Retina (tissue), 1 donor: ENCODE measurements at places on chromosomes 7 and 10.
A peak's percentile ranks its signal among the peaks of the same experiment; 100 is the strongest.

GRCh38 chr7:130227883-130228575 lies 20.4 kb downstream of the SSMEM1 start:
- peak; percentile 25 for DNase-seq

GRCh38 chr7:151009327-151010036 lies 14.8 kb downstream of the ATG9B start:
- no peak for DNase-seq

DNA sequence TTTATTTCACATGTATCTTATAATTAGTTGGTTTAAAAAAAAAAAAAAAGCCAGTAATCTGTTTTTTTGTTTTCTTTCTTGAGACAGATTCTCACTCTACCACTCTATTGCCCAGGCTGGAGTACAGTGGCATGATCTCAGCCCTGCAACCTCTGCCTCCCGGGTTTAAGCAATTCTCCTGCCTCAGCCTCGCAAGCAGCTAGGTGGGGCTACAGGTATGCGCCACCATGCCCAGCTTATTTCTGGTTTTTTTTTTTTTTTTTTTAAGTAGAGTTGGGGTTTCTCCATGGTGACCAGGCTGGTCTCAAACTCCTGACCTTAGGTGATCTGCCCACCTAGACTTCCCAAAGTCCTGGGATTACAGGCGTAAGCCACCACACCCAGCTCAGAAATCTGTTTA lies 34.1 kb upstream of the CAPZA2 start:
- DNase-seq = no peak

DNA sequence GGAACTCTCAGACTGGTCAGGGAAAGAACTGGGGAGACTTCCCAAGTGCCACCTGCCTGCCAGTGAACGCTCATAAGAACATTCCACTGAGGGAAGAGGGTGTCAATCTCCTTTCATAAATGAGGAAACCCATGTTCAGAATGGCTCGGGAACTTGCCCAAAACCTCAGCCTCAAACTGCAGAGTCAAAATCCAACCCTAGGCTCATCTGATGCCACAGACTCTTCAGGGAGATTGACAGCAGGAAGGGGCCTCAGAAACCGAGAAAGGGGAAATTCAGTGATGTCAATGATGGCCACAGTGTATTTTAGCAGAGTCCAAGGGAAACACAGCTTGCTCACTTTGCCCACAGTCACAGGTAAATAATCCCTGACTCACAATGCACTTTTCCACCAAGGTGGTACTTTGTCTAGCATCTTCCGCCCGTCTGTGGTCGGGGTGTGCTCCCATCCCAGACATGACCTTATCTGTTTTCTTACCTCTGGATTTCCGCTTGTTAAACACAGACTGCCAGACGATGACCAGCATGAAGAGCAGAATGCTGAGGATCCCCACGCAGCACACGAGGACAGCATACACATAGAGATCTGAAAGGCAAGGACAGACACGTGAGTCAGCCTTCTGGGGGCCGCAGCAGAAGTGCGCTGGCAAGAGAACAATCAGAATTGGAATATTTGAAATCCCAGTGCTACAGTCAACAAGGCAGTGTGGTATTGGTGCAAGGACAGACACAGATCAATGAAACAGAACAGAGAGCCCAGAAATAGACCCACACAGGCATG lies 38.4 kb downstream of the VSTM4 start:
- no peak for DNase-seq

GRCh38 chr10:91616137-91616536 lies 16.7 kb downstream of the PPP1R3C start:
- no peak for DNase-seq

DNA sequence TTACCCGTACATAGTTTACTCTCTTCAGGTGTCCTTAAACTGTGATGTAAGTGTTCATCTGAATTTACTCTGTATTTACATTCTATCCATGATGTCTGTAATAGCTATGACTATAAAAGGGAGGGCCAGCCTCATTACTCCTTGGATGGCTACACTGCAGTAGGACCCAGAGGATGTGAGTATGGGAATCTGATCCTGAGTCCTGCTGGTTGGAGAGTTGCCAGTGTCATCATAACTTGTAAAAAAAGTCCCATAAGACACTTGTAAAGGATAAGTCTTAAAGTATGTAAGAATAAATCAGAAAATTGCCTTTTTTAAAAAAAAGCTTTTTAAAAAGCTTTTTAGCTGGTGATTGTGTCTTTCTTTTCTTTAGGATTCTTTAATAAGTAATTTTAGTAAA lies 95.4 kb downstream of the PPP1R9A start:
- no peak for DNase-seq

DNA sequence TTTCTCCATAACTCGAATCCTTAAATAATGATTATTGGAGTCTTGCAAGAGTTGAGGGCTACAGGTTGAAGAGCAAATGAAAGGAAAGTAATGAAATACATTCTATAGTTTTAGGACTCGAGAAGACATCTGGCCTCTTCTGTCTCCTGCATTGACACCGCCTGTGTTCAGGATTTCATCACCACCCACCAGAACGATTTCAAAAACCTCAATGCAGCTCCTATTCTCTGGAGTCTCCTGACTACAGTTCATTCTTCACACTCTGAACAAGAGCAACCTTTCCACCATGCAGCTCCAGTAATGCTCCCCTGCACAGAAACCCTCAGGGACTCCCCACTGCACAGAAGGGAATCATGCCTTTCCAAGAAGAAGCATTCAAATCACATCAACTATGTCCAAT lies 5.5 kb downstream of the IL15RA start:
- DNase-seq = no peak

GRCh38 chr7:131235489-131236317 lies 92.0 kb upstream of the MKLN1 start:
- no peak for DNase-seq

GRCh38 chr7:101201695-101202602 lies 1.1 kb upstream of the MOGAT3 start:
- DNase-seq = peak; percentile 51

DNA sequence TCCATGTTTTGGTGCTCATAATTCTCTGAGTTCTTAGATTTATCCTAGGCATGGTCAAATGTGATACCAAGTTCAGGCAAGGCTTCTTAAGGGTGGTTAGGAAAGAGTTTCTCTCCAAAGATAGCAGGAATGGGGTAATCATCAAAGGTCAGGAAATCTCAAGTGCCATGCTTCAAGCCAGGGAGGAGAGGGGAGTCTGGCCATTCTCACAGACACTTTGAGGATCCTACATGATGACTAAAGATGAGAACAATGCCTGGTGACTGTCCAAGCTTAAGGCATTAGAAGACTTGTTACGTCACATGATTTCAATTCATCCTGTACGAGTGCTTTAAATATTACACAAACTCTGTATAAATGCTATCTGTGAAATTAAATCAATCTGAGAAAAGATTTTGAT lies 59.4 kb downstream of the POM121L12 start:
- no peak for DNase-seq

- no peak for DNase-seq
Observed at GRCh38 chr10:7457478-7458316, 46.9 kb upstream of the SFMBT2 start.

- no peak for DNase-seq
Observed at GRCh38 chr7:138470391-138471157, 10.5 kb downstream of the TRIM24 start.

GRCh38 chr7:45610660-45611299 lies 36.6 kb downstream of the ADCY1 start:
- no peak for DNase-seq

GRCh38 chr10:6187278-6187677 lies 15.5 kb upstream of the PFKFB3 start:
- DNase-seq = no peak

GRCh38 chr10:93553482-93554315 lies 12.8 kb upstream of the FFAR4 start:
- DNase-seq = no peak

- no peak for DNase-seq
Observed at GRCh38 chr10:103958996-103959395, 7.9 kb upstream of the SLK start.

DNA sequence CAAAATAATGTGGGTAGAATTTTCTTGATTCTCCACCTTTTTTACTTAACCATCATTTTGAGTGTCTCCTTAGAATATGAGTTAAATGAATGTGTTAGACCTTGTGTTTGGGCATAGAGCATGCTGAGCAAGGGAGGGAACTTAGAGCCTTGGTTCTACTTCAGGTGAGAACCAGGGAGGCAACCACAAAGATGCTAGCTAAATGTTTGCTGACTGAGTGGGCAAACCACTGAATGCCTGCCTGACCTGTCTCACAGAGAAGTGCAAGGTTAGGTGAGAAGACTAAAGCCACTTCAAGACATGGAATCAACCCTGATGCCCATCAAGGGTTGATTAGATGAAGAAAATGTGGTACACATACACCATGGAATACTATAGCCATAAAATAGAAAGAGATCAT lies 242.6 kb upstream of the ZNF32 start:
- DNase-seq = no peak

- DNase-seq = no peak
Observed at GRCh38 chr10:88659725-88660597, 4.3 kb upstream of the LIPF start.

GRCh38 chr7:23001610-23002009 lies 12.3 kb downstream of the HYCC1 start:
- no peak for DNase-seq

GRCh38 chr10:69948261-69948660 lies 104.4 kb upstream of the MACROH2A2 start:
- no peak for DNase-seq

DNA sequence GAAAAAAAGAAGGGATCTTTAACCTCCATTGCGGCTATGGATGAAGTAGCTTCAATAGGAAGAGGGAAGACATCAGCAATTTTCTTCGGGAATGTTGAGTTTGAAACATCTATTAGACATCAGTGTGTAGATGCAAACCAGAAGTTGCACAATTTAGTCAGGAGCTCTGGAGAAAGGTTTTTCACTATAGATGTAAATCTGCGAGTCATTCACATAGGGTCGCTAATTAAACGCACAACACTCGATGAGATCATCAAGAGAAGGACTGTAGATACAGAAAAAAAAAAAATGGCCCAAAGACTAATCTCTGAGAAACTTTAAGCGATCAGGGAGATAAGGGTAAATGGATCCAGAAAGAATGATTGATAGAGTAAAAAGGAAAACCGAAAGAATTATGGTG lies 61.7 kb upstream of the TES start:
- no peak for DNase-seq

GRCh38 chr7:17548014-17548653 lies 249.7 kb downstream of the AHR start:
- DNase-seq = no peak

DNA sequence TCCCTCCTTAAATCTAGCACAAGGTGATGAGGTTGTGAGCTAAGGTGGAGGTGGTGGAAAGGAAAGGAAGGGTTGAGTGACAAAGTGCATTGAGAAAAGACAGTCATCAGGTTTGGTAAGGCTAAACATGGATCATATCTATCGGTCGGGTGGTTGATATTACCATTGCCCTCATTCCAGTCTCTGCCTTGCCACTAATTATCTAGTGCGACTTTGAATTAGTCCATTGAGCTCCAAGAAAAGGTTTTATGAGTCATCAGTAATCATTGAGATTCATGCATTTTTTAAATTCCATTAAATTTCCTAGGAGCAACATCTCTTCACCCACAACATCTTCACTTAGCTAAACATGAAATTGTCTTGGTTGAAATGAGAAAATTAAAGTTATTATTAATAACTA lies 68.9 kb upstream of the FRMD4A start:
- DNase-seq = no peak

DNA sequence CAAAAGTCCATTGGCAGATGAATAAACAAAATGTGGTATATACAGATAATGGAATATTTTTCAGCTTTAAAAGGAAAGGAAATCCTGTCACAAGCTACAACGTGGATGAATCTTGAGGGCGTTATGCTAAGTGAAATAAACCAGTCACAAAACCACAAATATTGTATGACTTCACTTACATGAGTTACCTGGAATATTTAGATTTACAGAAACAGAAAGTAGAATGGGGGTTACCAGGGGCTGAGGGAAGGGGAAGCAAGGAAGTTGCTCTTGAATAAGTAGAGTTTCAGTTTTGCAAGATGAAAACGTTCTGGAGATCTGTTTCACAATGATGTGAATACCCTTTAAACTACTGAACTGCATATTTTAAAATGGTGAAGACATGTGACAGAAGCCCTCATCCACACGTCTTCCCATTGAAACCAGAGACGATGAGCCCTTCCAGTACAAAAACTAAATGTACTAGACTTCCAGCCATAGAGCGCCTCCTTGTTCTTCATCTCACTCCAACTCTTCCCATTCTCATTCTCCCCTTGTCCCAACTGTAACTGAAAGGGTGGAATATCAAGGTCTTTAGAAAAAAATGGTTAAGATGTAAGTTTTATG lies 62.4 kb downstream of the MICU1 start:
- DNase-seq = no peak

- DNase-seq = no peak
Observed at GRCh38 chr10:110618230-110618610, 25.9 kb upstream of the RBM20 start.

DNA sequence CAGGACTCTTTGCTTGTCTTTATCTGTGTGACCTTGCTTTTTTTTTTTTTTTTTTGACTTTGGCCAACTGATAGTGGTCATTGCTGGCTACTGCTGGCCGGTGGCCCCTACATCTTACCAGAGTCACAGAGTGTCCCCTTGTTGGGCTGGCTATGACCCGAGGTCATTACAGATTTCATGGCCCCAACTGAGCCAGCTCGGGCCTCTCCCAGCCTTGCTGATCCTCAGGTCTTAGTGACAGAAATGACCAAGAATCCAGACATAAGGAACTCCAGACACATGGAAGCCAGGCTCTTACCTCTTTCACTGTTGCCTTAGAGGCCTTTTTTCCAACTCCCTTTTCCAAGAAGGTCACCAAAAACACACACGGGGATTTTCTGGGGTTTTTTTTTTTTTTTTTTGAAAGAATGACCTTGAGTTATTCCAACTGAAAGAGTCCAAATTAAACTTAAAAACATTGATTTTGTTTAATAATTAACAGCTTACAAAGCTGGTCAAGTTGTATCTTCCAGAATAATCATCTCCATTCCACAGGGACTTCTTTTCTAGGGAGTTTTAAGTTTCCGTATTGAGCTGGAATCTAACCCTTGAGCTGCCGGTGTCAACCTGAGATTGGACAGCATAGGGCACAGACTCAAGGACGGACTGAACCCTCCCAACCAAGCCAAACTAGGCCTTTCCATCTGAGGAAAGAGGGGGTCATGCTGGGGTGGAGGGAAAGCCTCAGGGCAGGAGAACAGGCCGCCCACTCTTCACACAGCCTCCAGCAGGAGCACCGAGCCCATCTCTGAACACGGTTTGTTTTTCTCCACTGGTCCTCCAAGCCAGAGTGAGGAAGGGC lies 43.8 kb downstream of the PIK3AP1 start:
- DNase-seq = no peak

- no peak for DNase-seq
Observed at GRCh38 chr10:116245156-116245555, 27.9 kb downstream of the GFRA1 start.

- DNase-seq = no peak
Observed at GRCh38 chr10:6811153-6811552, 231.1 kb upstream of the PRKCQ start.
